ENCODE measurements at places on chromosomes 12 and 14.

- DNase-seq = no peak
These were observed 177.1 kb upstream of the SLC38A2 start for GRCh38 chr12:46549527-46550265.

GRCh38 chr12:25256005-25256404 lies 5.3 kb upstream of the KRAS start:
- DNase-seq = no peak

DNA sequence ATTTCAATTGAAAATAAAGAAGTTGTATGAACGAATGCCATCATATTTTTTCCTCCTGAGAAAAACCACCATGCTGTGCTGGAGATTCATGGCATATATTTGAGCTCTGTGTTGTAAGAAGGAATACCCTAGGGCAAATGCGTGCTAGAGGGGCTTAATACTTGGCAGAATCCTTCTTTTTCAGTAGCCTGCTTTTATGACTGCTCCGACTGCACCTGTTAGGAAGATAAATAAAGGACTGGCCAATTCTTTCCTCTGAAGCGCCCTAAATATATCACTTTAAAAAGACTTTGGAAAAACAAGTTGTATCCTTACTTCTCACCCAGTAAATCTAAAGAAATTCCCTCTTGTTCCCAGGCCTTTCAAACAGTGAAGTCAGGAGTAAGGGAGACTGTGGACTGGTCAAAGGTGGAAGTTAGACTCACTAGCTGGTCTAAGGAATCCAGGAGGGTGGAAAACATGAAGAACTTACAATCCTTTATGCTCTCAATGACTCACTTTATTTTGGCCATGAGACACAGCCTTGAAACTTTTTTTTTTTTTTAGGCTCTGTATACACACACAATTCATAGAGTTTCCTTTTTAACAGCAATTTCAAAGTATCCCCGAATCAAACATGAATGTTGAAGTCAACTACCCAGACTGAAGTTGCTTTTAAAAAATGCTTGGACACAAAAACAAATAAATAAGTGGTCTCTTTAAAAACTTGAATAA lies 5.2 kb downstream of the MYBPC1 start:
- no peak for DNase-seq

- no peak for DNase-seq
These were observed 24.3 kb upstream of the FOXG1 start for GRCh38 chr14:28742171-28742846.

DNA sequence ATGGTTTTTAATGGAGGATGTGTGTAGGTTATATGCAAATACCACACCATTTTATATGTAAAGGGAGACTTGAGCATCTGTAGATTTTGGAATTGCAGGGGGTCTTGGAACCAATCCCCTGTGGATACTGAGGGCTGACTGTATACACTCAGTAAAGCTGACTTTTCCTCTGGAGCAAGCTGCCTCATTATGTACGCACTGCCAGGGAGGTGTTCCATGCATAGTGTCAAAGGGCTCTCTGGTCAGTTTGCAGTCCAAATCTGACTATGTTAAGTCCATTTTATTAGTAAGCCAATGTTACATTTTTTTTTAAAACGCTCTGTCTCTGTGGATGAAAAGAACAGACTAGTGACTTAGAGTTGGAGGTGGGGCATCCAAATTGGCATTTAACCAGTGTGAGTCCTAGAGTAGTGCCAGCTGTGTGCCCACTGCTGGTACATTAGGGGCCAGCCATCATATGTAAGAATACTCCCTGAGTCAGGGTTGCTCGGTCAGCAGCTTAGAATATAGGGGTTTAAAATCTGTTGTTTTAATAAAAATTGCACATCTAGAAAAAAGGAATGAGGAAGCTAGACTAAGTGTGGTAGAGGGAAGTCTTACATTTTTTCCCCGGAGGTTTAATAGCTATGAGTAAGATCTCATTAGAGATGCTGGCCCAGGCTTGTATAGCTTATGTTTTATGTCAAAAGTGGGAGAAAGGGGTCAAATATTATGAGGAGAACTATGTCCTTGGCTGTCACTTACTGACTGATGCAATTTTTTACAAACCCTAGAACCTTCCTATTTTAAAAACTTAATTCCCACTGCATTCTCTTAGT lies 87.0 kb downstream of the TESC start:
- DNase-seq = no peak

GRCh38 chr12:130076752-130077151 lies 85.5 kb upstream of the FZD10 start:
- DNase-seq = no peak

- DNase-seq = no peak
These were observed 6.0 kb downstream of the TMCC3 start for GRCh38 chr12:94644141-94644979.

- DNase-seq = no peak
These were observed 45.7 kb downstream of the TMEM132C start for GRCh38 chr12:128312661-128313060.
